Urothelium cell line (cell line): ENCODE measurements at places on chromosomes 2 and 18.

- no peak for DNase-seq
Observed at GRCh38 chr18:27636576-27637085, 451.5 kb upstream of the CHST9 start.

DNA sequence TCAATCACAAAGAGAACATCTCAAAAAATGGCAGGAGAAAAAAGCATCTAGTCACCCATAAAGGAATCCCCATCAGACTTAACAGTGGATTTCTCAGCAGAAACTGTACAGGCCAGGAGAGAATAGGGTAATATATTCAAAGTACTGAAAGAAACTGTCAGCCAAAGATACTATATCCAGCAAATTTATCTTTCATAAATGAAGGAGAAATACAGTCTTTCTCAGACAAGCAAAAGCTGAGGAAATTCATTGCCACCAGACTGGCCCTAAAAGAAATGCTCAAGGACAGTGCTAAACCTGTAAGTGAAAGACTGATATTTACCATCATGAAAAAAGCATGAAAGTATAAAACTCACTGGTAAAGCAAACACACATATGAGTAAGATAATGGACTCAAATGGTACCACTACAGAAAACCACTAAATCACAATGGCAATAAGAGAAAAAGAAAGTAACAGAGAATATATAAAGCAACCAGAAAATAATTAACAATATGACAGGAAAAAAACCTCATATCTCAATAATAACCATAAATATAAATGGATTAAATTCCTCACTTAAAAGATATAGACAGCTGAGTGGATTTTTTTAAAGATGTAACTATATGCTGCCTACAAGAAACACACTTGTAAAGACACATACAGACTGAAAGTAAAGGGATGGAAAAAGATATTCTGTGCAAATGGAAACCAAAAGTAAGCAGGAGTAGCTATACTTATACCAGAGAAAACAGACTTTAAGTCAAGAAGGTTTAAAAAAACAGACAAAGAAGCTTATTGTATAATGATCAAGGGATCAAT is 83.4 kb upstream of the STK39 start:
- DNase-seq, result no peak

DNA sequence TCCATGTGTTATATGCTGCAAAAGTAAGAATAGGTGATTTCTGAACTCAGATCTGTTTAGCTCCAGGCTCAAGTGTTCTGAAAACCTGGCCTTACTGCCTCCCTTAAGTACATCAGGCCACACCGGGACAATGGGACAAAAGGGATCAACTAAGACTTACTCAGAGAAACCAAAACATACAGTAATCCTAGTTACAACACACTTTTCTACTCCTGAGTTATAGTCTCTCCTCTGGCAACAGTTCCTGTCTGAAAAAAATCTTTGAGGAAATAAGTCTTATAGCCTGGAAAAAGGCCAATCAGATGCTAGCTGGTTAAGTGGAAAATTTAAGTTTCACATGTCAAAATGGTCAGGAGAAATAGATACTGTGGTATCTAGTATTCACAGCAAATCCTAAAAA is 5.6 kb downstream of the METTL5 start:
- DNase-seq, result no peak

GRCh38 chr2:28424799-28425463 is 32.3 kb downstream of the FOSL2 start:
- no peak for DNase-seq

DNA sequence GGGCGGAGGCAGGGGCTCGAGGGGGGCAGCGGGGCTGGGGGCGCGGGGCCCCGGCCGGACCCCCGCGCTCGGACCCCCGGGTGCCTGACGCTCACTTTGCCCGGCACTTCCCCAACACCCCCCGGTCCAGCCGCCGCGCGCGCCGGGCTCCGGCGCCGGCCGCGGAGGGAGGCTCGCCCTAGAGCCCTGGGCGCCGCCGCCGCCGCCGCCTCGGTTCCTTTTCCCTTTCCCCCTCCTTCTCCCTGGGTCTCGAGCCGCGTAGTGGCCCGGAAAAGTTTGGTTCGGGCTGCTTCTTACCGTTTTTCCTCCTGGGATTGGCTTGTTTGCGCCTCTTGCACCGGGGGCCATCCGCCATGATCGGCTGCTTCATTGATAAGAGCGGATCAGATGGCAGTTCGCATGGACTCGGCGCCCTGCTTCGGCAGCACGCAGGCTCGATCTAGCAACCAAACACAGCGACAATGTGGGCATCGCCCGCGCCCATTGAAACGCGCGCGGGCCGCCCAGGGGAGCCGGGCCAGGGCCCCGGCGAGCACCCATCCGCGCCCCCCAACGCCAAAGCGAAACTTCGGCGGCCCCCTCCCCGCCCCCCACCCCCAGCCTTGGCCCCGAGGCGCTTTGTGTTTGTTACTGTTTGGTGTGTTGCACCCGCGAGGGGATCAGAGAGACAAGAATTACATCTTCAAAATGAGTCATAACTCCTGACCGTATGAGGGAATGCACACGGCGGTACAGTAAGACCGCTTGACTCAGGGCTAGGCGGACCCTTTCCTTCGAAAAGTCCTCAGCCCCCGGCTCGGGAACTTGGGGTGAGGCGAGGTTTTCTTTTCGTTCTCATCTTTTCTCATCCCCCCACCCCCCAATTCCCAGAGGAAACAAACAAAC is 2.7 kb downstream of the ZEB2 start:
- no peak for DNase-seq
